ENCODE measurements at places on chromosomes 7 and 10.

DNA sequence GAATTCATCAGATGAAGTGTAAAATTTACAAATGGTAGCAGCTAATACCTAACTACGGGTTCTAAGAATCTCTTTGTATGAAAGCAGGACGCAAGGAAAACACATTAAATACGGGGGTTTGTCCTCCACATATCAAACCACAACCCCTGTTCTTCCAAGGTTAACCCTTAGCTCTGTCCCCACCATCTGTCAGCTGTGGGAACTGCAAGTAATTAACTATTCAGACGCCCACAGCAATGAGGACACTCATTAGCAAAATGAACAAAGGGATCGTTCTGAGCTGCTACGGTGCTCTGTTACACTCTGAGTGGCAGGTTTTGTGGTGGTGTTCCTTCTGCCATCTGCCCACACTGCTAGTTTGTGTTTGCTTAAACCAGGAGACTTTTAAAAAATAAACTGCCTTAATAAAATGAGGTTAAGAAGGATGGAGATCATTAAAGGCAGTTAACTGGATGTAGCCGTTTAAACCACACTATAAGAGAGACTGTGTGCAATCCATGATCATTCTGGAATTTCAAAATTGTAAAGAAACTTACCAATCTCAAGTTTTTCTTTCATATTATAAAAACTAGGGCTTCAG, 51.4 kb downstream of the C10orf67 start:
- DNase-seq: peak; percentile 0

DNA sequence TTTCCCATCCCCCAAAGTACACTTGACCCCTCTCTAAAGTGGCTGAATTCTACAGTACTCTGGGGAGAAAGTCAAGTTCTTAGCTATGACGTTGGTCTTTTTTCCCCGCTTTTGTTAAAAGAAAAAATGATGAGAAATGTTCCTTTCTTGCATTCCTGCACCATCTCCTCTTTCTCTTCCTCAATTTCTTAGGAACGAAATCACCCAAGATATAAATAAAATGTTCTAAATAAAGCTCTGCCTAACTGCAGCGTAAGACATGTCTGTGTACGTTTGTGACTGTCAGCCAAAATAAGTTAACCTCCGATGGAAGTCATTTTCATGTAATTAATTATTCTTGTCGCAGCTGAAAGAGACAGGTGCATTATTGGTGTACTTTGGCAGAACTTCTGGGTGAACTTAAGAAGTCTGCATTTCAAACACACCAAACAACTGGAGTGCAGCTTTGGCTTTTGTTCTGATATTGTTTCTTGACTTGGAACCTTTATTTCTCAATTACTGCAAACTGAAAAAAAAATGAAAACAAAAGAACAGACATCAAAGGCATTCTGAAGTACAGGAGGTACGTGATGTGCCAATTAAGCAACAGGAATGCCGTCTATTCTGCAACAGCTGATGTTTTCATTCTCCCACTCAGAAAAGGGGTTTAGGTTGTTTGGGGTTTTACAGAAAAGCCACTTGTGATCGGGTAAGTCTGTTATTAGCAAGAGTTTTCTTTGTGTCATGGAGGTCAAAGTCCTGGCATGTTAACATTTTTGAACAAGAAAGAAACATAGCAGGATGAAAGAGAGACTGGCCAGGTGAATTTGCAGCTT, 82.4 kb upstream of the SDK1 start:
- DNase-seq: no peak

GRCh38 chr7:101586078-101586905, 42.8 kb downstream of the MYL10 start:
- DNase-seq: no peak

GRCh38 chr10:30788307-30788706, 158.8 kb upstream of the LYZL2 start:
- no peak for DNase-seq

GRCh38 chr10:127966875-127967274, 60.0 kb downstream of the PTPRE start:
- DNase-seq: no peak

DNA sequence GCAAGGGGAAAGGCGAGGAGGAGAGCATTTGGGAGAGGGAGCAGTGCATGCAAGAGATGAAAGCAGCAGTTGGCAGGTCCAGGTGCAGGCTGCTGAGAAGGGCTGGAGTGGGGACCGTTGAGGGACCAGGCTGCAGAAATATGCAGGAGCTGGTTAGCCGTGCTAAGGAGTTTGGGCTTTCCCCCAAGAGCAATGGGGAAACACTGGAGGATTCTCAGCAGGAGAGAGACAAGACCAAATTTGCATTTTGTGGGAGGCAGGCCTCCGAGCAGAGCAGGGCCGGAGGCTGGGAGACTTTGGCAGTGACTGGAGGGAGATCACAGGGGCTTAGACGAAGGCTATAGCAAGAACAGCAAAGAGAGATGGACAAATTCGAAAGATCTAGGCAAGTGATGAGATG, 11.8 kb downstream of the BTBD16 start:
- DNase-seq: no peak

- DNase-seq: no peak
Observed at GRCh38 chr10:86362129-86362527, 4.5 kb downstream of the GRID1 start.

DNA sequence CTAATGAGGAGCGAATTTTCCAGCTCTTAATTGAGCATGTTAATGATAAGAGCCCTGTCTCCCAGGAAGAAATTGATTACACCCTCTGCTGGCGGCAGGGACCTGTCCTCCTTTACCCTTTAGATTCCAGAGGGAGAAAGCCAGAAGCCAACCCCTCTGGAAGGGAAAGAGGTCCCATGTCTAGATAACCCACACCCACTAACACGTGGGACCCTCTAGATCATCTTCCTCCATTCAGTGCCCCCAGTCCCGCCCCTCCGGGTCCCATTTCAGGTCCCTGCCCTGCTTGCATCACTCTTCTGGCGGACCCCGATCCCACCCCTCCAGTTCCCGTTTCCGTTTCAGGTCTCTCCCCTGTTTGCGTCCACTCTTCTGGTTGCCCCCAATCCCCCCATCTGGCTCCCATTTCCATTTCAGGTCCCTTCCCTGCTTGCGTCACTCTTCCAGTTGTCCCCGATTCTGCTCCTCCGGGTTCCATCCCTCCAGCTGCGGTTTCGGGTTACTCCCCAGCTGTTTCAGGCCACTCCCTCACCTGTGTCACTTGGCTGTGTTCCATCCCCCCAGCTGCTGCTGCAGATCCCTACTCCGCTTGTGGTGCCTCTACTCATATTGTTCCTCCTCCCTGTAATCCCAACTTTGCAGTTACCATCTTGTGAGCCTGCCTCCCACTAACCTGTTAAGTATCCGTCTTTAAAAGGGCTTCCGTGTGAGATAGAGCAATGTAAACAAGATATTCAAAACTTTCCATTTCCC, 202.4 kb downstream of the SH2D4B start:
- DNase-seq: no peak

DNA sequence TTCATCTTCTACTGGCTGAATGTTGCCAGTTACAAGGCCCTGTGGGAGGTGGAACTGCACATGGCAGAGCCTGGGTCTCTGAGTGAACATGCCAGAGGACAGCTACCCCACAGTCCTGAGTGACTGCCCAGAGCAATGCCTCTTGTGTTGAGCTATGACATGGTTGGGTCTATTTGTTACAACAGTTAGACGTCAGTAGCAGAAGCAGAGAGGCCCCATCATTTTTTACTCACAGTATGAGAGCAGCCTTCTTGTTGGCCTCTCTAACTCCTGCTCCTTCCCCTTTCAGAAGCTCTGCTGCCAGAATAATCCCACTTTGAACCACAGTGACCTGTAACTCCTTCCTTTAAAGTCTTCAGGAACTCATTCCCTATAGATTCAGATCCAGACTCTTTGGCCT, 30.8 kb upstream of the NRP1 start:
- no peak for DNase-seq

GRCh38 chr10:74556072-74556705, 270.2 kb upstream of the KAT6B start:
- no peak for DNase-seq

- no peak for DNase-seq
Observed at GRCh38 chr10:8321990-8322389, 267.5 kb downstream of the GATA3 start.

DNA sequence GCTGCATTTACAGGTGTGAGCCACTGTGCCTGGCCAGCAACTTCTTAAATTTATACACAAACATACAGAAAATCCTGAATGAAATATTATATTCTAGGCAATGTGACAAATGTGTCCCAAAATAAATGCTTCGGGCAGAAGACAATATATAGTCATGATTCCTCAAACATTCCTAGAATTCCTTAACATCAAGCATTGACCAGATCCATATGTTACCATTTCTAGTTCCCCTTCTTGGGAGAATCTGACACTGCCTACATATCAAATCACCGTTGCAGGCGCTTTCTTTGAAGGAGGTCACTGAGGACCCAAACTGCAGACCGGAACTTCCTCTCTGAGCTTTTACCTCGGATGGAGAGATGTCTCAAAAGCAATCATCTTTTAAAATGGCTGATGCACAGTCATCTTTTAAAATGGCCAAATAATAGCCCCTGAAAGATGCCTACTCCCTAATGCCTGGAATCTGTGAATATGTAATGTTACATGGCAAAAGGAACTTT, 323.5 kb downstream of the PHF14 start:
- DNase-seq: peak; percentile 71

- no peak for DNase-seq
Observed at GRCh38 chr7:115603416-115603815, 427.1 kb downstream of the TFEC start.

DNA sequence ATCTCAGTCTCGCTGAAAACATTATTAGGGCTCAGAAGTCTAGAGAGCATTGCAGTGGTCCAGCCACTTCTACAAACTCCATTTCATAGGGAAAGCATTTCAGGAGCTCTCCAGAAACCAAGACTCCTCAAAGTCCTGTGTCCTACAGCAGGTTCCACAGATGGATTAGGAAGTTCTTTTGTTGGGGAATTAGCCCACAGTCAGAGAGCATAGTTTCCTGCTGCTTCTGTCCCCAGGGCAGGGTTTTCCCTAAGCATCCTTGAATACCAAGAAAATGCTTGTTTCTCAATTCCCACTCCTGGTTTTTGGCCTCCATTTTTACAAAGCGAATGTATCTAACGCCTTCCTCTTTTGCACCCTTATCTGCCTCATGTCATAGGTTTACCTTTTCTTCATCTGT, 235.9 kb upstream of the PODXL start:
- DNase-seq: no peak

DNA sequence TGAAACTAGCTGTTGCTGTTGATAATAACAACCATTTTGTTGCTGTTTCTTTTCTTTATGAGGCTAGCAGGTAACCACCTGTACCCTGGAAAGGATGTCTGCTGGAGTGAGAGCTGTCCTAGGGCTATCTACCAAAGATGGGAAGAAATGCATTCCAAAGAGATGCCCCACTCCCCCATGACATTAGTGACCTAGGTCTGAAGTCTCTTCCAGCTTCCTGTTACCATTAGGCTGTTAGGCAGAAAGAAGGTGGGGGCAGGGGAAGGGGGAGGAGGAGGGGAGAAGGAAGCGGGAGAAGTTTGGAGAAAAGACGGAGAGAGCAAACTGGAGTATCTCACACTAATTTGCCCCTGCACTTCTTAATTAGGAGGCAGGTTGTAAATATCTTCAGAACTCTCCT, 118.5 kb downstream of the ABLIM1 start:
- DNase-seq: no peak

- no peak for DNase-seq
Observed at GRCh38 chr7:123096434-123096833, 100.9 kb upstream of the TAS2R16 start.

GRCh38 chr10:91034494-91035159, 113.7 kb upstream of the ANKRD1 start:
- no peak for DNase-seq

DNA sequence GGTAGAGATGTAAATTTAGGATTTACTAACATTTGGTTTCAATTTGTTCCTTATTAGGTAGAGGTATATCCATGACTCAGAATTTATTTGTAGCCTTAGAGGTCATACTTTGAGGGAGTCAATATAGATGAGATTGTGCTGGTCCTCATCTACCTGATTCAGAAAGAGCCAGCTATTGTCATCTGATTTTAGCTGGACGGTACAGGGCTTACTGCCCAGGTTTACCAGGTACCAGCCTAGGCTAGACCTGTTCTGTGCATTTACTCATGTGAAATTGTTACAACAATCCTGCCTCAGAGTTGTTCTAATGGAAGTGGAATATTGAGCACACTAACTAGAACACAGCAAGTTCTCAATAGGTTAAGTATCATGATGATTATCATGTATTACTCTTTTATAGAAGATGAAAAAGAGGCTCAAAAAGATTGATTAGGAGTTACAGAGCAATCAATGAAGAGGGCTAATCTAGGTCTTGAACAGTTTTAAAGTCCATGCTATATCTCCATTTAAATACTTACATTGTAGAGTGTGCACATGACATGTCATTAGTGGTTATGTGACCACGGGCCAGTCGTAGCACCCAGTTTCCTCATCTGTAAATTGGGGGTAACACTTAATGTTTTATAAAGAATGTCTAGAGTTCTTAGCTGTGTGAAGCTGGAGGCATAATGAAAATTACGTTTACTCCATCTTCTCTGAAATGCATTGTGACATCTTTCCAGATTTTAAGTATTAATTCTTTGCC, 42.1 kb downstream of the TRIM24 start:
- DNase-seq: no peak

DNA sequence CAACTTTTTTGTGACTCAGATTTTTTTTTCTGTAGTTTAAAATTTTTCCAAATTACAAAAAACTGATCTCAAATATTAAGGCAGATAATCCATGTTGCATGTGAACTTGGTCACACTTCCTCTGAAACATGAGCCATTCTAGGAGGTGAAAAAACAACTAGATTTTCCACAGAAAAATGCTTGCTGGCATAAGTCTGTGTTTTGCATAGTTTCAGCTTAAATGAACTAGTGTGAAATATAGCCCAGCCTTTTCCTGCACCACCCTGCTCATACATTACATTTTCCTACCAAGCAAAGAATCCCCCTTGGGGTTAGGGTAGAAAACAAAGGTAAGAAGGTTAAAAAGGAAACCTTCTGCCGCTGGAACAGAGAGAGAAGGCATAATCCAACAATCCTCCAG, 48.2 kb downstream of the SLC25A13 start:
- DNase-seq: no peak

DNA sequence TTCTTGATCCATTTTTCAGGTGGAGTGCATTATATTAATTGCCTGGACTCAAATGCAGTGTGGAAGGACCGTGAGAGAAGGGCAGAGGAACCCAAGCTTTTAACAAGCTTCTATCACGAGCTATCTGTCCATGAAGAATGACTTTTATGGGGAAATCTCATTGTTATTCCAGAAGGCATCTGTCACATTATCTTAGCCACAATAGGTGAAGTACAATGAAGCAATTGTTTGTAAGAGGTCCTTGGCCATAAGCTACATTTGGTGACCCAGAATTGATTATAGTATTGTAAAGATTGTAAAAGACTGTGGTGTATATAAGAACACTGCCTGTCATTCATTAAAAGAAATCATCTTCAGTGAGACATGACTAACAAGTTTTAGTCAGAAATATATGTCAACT, 58.6 kb upstream of the RELN start:
- no peak for DNase-seq

DNA sequence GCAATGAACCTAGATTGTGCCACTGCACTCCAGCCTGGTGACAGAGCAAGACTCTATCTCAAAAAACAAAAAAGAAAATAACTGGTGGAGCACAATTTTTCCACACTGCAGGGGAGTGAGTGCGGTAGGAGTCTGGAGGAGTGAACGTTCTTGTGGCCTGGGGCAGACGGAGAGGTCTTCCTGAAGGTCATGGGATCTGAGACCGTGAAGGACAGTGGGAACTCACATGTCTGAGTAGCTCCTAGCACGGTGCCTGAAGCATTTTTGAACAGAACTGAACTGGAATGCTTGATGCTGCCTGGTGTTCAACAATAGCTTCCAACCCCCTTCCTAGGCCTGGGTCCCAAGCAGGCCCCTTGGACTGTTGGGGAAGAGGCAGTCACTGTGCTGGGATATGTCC, 84.3 kb upstream of the PODXL start:
- DNase-seq: no peak

GRCh38 chr10:110312206-110312605, 7.5 kb upstream of the SMNDC1 start:
- no peak for DNase-seq
